Hematopoietic multipotent progenitor cell treated with erythropoietin and hydrocortisone succinate and interleukin-3 and kit ligand, for 4 days (in vitro differentiated cells): ENCODE measurements at places on chromosomes 1 and 21.

GRCh38 chr1:172720339-172720738 is 61.4 kb downstream of the FASLG start:
- DNase-seq = no peak

DNA sequence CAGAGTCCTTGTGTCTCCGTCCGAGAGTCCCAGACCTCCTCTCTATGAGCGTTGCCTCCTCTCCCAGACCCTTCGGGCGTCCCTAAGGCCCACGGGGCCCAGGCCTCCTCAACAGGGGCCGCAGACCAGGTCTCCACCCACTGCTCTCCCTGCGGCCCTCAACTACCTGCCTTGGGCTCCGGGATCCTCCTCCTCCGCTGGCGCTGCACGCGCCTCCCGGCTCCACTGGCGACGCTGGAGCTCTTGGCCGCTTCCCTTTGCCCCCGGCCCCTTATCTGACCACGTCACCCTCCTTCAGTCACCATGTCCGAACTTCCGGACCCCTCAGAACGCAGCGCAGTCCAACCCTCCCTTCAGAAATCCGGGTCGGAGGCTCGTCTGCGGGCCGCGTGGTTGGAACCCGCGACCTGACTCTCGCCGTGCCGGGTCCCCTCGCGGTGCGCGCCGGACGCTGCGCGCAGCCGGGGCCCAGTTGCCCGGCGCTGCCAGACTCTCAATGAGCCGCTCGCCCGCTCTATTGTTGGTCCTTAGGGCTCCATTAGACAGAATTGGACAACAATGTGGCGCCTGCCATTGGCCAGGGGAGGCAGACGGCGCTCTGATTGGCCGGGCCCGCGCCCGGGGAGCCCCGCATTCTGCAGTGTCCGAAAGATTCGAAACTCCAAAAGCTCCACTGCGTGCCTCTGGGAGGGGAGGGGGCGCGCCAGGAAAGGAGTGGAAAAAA is at the start of gene DMRTA2:
TSS of gene DMRTA2 (minus strand) at position 498 of the 724 bp plus-strand sequence. CDS start 1,907 bp downstream, outside the sequence.
- no peak for DNase-seq

DNA sequence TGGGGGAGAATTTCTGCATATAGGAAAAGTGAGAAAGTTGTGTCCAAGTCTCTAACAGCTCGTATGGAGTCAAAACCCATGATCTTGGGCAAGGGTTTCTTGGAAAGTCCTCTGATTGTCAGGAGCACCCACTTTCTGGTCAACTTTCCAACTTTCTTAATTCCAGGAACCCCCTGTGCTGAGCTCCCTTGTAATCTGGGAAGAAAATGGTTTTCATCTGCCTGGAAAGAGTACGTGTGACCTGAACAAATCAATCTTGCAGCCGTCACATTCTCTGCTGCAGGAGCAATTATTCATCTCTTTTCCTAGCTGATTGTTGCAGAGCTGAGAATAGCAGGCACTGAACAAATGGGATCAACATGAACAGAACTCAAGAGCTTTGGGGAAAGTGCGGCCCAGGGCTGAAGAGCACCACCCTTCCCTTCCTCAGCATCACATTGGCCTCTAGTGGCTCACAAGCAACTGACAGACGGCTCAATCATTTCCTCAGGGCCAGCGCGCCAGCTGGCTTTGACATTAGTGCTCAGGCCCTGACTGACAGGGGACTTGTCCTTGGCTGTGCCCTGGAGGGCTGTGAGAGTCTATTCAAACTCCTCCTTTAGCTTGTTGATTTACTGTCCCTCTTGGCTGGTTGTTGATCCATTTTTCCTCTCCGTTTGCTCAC is 295.2 kb downstream of the HLX start:
- peak; percentile 57 for DNase-seq

- DNase-seq = no peak
Observed at GRCh38 chr1:83029916-83030315, 969.0 kb downstream of the TTLL7 start.

DNA sequence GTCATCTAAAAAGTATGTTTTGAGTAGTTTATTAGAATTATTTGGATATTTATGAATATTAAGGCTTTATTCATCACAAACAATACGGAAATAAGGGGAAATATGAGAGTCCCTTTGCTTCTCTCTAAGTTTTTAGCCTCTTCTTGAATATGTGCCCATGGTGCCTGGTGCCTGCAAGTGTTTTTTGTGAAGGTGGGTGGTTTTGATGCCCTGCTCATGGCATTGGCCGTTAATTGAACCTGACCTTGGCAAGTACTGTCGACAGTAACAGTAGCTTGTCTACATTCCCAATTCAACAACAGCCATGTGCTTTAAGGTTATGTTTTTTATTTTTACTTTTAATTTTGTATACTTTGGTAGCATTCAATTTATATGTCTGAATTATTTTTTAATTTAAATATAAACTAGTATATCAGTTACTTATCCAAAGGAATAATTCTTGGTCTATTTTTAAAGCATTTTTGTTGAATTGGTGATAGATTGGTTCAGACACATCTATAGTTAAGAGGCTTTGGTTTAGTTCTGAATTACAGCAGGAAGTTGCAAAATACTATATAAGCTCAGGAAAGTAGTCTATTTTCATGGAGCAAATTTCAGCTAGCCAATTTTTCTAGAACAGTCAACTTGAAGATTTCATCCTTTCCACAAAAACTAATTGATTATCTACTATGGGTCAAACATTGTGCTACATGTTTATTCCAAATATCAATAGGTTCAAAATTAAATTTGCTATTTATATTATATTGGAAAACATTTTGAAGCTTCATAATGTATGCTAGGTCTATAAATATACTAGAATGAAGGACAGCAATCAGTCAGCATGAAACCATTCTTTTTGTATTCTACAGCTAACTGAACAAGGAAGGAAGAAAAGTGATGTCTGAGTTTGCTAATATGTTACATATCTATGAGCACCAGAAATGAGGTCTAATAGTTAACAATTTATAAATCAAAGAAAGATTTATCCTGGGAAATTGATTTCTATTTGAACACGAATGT is 184.4 kb downstream of the MRPL39 start:
- DNase-seq = no peak

GRCh38 chr1:39416609-39417008 is 74.8 kb upstream of the BMP8A start:
- no peak for DNase-seq

DNA sequence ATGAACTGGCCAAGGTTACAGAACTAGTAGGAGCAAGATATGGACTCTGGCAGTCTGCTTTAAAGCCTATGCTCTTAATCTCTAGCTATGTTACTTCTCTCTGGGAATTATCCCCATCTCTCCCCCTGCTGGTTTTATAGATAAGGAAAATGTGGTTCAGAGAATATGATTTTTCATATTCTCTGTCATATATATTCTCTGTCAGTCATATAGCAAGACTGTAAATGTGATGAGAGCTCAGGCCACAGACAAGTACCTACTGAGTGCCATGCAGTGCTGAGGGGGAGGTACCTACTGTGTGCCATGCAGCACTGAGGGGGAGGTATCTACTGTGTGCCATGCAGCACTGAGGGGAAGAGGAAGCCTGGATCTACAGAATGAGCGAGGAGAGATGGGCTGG is 220.3 kb upstream of the FGGY start:
- DNase-seq = peak; percentile 84

DNA sequence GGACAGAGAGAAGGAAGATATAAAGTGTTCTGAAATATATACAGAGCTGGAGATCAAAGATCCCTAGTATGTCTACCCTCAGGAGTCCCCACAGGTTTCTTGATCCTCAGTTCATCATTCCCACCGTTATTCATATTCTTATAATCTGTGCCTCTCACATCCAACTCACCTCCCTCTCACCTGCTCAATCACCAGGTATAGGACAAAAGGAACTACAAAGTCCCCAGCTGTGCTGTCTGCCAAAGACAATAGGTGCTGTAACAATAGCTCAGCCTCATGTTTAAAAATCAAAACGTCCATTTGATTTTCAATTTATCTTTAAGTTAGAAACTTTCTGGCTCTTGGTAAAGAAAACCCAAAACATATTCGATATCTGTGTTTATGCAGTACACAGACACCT is 121.1 kb upstream of the PKN2 start:
- DNase-seq = no peak

GRCh38 chr1:245245021-245245667 is 90.4 kb downstream of the KIF26B start:
- no peak for DNase-seq

- DNase-seq = no peak
Observed at GRCh38 chr21:45886610-45887026, 95.0 kb upstream of the COL6A1 start.

DNA sequence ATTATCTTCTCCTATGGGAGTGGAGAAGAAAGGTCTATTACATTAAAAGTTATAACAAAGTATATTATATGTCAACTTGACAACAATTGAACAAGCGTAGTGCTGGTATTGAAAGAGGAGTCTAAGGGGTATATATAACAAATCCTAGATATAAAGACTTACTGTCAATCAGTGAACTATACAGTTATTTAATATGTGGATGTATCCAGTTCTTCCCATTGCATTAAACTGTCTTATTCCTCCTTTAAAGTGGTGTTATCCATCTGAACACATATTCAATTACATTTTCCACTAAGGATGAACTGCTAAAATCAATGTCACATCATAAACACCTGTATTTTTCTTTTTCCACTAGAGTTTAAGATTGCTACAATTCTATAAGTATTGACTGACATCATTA is 438.8 kb downstream of the DPYD start:
- DNase-seq = no peak

- DNase-seq = no peak
Observed at GRCh38 chr1:211687462-211688215, 12.2 kb upstream of the NEK2 start.

GRCh38 chr1:72623299-72623708 is 341.0 kb upstream of the NEGR1 start:
- DNase-seq = peak; percentile 83

GRCh38 chr1:200900877-200901276 is 6.2 kb downstream of the INAVA start:
- DNase-seq = no peak

GRCh38 chr1:65844821-65845534 is 52.3 kb downstream of the PDE4B start:
- DNase-seq = no peak

DNA sequence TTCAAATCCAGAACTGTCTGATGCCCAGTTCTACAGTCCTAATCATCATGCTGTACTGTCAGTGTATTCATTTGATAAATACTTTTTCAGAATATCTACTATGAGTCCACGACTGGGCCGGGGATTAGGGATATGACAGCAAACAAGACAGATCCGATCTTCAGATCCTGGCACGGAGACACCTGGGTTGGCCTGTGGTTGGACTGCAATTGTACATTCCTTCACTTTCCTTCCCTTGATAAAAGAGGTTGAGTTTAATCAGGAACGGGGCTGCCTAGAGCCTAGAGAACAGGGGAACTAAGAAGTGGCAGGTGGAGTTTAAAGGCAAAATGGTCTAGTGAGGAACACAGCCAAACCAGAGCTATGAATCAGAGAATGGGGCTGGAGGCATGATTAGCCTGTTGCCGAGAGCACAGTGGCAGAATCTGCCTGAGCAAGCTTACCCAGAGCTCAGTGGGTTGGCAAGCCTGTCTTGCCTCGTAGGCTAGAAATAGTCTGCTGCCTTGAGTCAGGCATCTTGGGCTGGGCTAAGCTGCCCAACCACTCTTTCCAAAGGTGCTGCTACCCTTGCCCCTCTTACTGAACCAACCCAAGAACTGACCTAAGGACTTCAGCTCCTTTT is 38.1 kb upstream of the PTCH2 start:
- no peak for DNase-seq

DNA sequence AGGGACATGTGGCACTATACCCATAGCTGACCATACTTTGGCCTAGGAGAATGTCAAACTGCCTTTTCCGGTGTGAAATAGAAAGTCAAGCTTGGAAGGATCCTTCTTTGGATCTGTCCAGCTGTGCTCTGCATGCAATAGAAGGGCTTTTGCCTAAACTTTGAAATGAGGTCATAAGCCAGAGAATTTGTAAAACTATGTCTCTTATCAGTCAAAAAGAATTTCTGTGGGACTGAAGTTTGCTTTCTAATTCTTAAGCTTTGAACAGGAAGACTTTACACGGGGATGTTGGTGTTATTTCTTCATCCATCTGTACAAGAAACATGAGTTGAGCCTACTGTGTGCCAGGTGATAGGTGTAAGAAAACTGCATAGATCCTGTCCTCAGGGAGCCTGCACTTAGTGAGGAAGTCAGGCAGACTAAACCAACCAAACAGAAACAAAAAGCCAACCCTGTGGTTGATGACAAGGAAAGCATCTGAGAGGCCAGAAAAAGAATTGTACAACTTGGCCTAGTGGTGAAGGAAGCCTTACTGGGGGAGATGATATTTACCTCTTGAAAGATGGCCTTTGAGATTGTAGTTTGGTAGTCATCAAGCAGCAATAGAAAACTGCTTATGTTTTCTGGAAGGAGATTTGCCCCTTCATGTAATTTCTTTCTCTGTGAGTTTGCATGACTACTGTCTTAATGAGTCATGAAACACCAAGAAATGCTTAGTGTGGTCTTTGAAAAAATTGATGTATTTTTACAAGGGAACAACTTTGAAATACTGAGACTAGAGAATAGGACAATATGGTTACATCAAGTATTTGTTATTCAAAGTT is 24.8 kb downstream of the TGFB2 start:
- DNase-seq = no peak

DNA sequence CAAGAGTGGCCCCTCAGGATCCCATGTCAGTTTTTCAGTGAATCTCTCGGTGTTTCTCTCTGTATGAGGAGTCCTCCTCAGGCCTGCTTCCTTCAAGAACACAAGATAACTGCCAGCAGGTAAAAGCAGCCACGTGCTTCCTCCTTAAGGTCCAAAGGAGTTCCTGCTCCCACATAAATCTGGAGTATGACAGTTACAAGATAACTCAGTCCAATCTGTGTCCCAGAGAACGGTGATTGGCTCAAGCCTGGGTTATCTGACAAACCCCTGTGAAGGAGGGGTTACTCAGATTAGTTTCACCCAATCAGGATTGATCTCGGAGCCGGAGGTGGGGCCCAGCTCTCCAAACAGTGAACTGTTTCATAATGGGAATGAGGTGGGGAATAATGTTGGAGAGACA is 5.8 kb upstream of the ANKRD13C start:
- no peak for DNase-seq

DNA sequence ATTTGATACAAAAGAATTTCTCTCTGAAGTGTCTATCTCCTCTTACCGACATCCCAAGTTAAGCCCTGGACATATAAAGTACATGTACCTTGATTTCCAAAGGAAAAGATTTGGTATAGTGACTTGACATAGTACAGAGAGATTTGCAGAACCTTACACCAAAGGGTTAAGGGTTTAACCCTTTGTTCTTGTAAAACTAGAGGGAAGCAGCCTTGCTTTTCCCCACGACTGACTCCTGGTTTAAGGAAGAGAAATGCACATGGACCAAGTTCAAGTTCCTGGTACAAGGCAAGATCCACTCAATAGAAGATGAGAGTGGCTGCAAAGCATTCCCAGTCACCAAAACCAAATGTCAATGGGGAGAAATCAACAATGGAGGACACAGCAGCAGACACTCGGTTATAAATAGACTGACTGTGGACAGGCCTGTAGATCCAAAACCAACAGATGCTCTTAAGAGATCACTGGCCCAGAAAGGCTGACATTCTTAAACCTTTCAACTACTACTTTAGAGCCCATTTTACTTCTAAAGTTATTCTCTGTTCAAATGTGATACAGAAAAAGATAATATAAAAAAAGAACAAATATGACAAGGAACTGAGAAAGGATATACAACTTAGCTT is 69.4 kb downstream of the PUM1 start:
- DNase-seq = no peak

- peak; percentile 69 for DNase-seq
Observed at GRCh38 chr1:19644681-19645410, 735 bp downstream of the NBL1 start.
